HEK293T (cell line): ENCODE measurements at places on chromosomes 4 and X.

DNA sequence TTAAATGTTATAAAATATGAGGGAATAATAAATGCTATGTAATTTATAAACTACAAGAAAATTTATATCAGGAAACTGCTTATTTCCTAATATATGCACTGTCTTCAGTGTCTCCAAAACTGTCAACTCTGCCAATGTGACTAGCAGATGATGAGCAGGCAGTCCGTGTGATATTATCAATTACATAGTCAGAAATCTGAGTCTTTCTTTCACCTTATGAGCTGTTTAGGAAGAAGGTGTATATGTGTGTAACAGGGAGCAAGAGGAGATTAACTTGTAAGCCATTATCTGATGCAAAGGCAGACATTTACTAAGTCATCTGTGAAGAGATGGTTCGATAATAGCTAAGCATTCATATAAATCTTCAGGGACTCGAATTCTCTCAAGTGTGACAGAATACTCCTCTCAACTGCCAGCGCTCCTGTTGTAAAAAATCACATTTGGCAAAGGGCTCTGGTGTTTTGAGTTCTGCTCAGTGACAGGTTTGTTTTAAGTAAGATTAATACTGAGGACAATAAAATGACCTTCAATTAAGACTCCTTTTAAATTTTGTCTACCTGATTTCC lies 79.7 kb downstream of the SNCA start:
- peak; percentile 13 for DNase-seq

- no peak for DNase-seq
These were observed 3.2 kb downstream of the GSX2 start for GRCh38 chr4:54103190-54103574.

DNA sequence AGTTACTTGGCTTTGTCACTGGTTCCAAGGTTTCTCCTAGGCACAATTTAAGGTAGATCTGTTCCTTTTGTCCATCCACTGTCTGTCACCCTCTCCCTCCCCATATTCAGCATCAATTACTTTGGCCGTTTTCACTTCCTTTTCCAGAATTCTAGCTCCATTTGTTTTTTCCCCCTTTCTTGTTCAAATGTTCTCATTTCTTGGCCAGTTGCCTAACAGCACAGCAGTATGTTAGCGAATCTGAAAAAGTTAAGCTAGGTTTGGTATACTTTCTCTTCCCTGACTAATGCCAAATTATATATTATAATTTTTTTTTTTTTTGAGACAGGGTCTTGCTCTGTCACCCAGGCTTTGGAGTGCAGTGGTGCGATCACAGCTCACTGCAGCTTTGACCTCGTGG lies 409.1 kb upstream of the TEX13C start:
- no peak for DNase-seq

GRCh38 chr4:41132055-41132683 lies 82.2 kb downstream of the APBB2 start:
- no peak for DNase-seq

- DNase-seq: no peak
These were observed 46.1 kb downstream of the SLIT2 start for GRCh38 chr4:20297783-20298182.

- DNase-seq: no peak
These were observed 6.1 kb upstream of the SEC24D start for GRCh38 chr4:118842055-118842454.

DNA sequence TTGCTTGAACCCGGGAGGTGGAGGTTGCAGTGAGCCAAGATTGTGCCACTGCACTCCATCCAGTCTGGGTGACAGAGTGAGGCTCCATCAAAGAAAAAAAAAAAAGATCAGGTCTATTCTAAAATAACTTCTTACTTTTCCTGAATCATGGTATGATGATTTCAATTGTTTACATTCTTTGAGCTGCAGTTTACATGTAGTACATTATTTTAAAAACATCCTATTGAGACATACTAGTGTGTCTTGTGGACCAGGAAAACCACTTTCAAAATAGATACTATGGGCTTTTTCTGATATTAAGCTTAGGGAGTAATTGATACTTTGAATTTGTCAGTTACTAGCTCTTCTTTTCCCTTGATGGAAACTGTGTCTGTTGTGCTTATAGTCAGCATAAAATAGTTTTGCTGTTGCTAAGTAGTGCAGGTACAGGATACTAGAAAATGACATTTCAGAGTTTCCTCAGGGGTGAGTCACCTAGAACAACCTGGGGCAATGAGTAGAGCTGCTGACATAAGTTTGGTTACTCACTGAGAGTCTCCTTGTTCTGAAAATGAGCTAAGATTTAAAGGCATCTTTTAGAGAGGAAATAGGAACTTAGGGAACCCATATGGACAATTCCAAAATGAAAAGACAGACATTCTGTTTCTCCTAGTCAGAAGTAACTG lies 53.2 kb upstream of the C4orf54 start:
- DNase-seq: no peak

- DNase-seq: no peak
These were observed 12.0 kb downstream of the APBB2 start for GRCh38 chr4:41202356-41202755.

DNA sequence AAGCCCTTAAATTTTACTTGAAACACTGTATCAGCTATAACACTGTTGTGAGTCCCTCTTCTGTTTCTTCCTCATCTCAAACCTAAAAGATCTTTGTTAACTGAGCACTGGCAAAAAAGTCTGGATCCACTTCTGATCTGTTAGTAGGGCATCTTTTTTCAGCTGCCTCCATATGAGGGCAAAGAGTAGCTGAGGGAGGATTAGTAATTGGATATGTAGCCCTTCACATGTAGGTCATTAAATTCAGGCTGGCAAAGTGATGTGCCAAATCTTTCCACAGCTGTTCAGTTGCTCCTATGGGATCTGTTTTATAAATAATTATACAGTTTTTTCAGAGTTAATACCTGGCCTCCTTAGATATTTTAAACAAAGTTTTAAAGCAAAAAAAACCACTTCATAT lies 1.1 kb upstream of the TRMT10A start:
- DNase-seq: no peak

DNA sequence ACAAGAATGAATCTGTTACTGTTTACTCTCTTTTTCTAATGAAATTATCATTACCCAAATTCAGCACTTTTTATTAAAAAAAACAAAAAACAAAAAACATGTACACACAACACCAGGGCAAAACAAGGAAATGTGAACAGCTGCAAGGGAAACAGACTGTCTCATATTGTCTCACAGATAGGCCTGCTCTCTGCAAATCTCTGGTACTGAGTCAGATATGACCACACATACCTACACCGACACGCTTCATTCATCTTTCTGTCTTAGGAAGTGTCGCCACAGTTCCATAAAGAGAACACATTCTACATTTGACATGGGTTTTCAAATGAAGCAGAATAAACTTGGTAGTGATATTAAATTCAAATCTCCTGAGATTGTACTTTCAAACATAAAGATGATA lies 92.2 kb upstream of the GPR34 start:
- no peak for DNase-seq

DNA sequence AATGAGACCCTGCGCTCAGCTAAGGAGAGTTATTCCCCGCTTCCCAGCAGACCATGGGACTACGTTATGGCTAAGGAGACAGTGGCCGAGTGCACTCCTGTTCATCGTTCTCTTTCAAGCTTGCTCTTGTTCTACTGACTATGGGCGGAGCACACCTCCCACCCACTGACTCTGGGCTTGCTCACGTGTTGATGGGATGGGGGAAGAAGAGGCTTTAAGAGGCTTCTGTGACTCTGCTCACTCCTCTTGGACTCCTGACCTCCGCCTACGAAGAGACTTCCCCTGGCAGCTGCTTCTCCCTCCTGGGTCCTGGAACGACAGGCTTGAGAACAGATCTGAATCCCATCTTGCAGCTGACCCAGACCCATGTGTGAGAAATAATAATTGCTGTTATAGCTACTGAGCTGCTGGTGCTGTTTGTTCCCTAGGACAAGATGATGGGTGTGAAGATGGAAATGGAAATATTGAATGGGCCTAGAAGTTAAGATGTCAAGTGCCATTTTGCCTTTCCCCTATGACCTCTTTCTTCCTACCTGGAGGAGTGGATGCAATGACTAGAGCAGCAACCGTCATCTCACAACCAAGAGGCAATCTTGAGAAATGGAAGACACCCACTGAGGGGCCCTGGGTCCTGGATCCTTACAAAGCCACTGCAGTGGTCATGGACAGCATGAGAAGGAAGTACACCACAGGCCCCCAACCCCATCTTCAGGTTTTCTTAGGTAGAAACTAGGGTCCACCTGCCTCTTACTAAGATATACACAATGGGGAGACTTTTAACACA lies 38.7 kb upstream of the IRAK1 start:
- no peak for DNase-seq

DNA sequence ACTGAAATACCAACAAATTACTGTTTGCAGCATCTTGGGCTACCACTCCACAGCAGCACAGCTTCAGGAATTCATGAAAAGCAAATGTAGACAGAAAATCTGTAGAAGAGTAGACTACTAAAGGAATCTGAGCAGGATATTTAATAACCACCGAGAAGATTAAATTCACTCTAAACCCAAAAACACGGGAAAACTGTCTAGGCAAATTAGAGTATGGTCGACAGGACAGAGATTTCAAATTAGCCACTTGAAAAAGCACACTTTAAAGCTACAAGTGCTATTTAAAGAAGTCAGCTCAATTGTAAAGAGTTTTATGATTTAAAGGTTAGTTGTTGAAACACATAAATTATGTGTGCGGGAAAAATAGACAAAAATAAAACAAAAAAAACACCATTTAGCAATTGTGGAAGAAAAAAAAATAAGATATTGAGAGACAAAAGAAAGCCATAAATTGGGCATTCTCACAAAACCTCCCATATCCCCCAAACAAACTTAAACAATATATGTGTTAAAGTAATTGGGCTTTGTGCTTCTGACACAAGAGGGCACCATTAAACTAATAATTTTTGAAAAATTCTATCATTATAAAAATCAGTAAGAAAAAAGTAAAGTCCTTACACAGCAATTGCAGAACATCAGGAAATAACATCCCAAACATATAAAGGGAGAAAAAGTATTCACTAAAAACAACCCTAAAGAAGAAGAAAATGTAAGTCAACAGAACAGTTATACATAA lies 880.8 kb downstream of the TECRL start:
- DNase-seq: no peak

DNA sequence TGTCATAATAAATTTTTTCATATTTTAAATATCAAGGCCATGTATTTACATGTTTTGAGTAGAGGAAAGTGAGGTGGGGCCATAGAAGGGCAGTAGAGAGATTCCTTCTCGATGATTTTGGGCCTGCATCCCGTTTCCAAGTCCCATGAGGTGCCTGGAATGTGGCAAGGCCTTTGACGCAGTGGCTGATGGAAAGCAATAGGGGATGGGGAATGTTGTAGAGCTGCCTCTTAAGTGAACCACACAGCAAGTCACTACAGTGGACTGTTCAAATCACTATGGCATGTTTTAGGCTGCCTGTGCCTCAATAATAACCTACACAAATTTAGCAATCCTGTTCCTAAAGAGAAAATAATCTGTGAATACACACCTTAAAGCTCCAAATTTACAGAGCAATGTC lies 48.3 kb downstream of the ANXA5 start:
- DNase-seq: no peak

DNA sequence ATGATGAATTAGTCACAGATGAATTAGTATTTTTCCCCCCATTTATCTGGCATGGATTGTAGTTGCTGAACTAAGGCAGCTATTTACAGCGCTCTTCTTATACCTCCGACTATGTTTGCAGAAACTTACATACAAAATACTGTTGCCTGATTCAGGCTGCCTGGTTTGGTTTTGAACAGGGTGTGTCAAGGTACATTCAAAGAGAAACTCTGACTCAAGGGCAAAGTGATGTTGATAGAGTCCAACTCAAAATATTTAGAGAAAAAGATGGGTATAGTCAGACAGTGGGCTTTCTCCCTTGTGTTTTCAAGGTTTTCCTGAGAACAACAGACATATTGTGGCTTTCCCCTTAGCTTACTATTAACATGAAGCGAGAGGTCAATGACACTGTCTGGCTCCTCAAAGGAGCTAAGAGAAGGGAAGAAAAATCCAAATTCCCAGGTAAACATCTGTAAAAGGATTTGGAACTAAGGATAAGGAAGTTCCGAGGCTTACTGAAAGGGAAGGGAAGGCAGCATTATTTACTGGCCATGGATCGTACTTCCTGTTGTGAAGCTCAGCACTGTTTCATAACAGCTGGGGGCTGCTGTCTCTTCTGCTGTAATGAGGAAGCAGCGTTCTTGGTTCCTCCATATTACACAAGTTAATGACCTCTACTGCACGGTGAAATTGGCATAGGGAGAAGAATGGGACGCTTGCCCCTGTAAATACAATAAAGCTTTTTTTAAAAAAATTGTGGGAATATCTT lies 30.9 kb downstream of the FAM9C start:
- DNase-seq: no peak

GRCh38 chr4:139950568-139950967 lies 203.4 kb downstream of the MAML3 start:
- no peak for DNase-seq

GRCh38 chr4:567457-568350 lies 8.4 kb downstream of the TMEM271 start:
- no peak for DNase-seq

DNA sequence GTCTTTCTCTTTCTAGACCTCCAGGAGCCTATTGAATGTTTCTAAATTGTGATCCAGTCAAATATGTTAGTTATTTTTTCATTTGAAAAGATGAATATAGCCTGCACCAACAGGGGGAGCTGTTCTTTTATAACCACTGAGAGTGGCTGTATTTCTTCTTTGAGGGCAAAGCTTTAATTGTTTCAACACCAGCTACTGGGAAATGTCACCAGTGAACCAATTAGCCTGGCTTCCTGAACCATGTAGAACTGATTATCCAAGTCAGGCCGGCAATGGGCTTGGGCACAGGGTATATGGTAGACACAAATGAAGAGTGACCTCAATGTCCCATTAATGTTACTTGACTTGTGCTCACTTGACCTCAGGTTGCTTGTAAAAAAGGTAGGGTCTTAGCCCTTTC lies 4.8 kb upstream of the DAPP1 start:
- peak; percentile 15 for DNase-seq
